Fibroblast of skin of back (primary cell): ENCODE measurements at places on chromosomes 6 and 20.

DNA sequence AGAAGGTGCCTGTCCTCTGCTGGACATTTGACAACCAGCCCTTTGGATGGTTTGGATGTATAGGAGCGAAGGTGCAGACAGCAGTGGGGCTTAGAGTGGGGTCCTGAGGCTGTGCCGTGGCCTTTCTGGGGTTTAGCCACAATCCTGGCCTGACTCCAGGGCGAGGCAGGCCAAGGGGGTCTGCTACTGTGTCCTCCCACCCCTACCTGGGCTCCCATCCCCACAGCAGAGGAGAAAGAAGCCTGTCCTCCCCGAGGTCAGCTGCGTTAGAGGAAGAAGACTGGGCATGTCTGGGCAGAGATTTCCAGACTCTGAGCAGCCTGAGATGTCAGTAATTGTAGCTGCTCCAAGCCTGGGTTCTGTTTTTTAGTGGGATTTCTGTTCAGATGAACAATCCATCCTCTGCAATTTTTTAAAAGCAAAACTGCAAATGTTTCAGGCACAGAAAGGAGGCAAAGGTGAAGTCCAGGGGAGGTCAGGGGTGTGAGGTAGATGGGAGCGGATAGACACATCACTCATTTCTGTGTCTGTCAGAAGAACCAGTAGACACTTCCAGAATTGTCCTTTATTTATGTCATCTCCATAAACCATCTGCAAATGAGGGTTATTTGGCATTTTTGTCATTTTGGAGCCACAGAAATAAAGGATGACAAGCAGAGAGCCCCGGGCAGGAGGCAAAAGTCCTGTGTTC lies 1.3 kb upstream of the CDKN1A start:
- peak; percentile 18 for DNase-seq

- peak; percentile 98 for DNase-seq
Observed at GRCh38 chr6:113122060-113122459, 735.1 kb upstream of the MARCKS start.

DNA sequence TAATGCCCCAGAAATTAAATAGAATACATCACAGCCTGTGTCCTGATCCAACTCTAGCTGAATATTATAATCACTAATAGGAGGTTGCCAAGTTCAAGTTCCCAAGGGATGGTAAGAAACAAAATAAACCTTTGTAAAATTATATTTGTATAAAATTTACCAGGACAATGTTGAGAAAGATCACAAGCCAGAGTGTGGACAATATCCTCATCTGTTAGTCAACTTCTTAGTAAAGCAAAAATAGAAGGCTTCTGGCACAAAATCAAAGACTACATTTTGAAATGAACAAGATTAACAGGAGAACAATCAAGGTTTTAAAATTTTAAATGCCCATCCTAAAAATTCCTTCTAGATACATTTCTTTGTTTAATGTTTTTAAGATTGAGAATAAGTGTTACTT lies 290.4 kb upstream of the HSF2 start:
- no peak for DNase-seq

DNA sequence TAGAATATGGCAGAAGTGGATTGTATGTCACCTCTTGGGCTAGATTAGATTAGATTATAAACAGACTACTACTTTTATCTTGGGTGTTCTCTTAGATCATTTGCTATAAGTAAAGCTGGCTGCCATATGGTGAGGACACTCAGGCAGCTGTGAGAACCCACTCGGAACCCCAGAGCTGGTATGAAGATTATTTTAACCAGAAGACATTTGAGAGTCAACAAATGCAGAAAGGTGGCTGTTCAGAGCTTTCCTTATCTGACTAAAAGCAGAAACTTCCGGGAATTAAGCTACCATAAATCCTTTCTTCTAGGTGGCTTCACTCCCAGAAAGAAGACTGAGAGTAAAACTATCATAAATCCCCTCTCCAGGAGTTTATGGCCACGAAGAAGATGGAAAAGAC lies 91.9 kb downstream of the RNGTT start:
- no peak for DNase-seq

DNA sequence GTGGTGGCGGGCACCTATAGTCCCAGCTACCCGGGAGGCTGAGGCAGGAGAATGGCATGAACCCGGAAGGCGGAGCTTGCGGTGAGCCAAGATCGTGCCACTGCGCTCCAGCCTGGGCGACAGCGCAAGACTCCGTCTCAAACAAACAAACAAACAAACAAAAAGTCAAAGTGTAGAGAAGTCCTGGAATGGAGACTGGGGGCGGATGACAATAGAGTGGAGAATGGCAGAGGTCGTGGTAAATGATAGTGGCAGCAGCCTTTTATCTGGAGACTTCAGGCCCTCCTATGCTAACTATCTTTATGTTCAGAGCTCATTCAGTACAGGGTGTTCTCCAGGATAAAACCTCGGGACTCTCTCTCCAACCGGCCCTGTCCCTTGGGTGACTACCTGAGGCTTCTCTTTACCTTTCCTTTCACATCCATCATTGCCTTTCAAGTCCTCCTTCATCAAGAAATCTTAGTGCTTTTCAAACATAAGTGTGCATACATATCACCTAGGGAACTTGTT lies 1.4 kb upstream of the FKBPL start:
- no peak for DNase-seq

GRCh38 chr20:48825566-48825920 lies 2.3 kb downstream of the PREX1 start:
- DNase-seq: no peak

DNA sequence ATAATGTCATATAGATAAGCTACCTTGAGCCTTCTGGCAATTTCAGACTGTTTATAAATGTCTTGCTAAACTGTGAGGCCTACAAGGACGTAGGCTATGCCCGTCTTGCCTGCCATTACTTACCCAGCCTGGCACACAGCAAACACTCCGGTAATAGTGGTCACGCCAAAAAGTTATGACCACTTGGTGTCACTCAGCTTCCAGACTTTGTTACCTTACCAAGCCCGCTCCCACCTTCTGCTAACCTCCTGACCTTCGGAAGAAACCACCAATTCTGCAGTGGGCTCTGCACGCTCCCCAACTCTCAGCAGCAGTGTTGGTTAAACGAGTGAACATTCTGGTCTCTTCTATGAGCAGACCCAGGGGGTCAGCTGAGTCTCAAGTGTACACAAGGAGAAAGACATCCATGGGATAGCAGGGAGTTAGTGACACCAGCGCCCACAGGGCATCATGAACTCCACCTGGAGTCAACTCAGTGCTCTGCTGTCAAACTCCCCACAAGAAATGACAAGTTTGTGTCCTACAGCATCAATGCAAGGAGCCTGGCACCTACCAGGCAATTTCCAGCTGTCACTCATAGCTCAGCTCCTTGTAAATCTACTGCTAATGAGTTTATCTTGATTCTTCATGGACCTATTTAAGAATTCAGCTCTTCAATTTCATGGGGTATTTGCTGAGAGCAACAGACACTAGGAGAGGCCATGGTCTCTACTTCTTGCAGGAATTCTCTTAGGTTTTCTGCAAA lies 119.9 kb downstream of the TTLL2 start:
- no peak for DNase-seq

DNA sequence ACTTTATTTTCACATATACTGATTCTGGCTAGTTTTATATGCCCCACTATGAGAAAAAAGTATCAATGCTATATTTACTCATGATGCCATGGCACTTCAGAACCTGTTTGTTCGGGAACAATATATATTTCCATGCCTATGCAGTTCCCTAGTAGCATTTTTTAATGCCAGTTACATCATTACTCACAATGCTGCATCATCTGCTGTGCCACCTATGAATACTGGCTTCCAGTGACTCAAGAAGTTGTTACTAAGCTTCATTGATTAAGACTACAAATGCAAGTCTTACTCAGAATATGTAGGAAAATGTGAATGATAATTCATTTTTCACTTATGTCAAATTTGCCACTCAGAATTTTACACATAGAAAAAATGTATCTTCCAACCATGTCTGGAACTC lies 97.9 kb downstream of the MAFB start:
- DNase-seq: no peak

DNA sequence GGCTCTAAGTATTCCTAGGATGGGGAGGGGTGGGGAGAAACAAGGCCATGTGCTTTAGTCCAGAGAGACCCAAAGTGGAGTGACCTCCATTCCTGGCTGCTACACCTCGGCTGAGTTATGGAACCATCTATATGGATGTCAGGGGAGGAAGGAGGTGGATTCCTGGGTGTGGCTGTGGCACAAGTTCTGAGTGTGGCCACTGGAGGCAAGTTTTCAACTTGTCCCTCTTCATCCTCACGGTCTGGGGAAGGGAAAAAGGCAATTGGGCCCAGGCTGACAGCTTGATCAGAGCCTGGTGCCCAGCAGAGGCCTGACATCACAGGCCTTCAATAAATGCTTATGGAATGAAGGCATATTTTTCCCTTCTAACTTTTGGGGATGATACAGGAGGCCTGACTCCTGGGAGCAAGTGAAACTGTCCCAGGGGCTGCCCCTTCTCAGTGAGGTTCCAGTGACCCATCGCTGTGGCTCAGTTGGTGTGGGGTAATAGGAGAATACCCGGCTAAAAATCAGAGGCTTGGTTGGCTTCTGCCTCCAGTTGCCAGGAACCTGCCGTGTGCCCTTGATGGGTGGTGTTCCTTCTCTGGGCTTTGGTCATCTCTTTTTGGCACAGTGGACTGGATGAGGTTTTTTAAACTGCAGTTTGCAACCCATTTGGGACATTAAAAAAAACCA lies 1.8 kb upstream of the ITPR3 start:
- no peak for DNase-seq

GRCh38 chr6:120228297-120228696 lies 878.7 kb upstream of the MAN1A1 start:
- no peak for DNase-seq

DNA sequence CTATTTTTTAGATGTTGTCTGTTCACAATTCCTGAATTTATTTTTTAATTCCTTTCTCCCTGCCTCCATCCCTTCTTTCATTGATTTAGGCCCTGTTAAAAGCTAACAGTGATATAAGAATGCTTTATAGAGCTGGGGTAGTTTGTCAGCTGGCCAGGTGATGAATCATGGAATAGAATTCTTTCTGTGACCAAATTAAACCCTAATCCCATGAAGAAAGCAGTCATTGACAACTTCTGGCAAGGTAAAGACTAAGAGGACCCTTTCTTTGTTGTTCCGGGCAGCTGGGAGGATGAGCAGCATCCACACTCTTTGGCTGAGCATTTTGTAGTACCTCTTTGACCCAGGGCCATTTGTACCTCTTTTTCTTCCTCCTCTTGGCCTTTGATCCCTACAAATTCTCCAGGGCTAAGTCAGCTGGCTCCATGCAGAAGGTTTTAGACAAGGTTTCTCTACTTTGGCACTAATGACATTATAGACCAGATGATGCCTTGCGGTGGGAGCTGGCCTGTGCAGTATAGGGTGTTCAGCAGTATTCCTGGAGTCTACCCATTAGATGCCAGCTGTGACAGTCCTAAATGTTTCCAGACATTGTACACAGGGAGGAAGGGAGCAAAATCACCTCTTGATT lies 102.9 kb downstream of the SLX4IP start:
- peak; percentile 57 for DNase-seq

DNA sequence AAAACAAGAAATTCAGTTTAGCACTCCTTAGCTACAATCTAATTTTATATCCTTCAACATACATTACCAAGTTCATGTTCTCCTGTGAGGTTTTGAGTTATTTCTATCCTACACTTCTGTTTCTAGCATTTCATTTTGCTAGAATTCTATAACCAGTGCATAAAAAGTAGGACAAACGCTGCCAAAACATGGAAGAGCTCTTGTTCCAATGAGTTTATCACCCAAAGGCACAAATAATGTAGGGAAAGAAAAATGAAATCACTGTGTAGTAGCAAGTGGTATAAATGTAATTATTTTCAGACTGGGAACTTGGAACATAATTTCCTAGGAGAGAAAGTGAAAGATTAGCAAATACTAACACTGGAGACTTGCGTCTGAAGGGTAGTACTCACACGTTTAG lies 413.3 kb upstream of the NRSN1 start:
- no peak for DNase-seq

- peak; percentile 34 for DNase-seq
Observed at GRCh38 chr6:86856937-86857563, 80.3 kb upstream of the HTR1E start.

DNA sequence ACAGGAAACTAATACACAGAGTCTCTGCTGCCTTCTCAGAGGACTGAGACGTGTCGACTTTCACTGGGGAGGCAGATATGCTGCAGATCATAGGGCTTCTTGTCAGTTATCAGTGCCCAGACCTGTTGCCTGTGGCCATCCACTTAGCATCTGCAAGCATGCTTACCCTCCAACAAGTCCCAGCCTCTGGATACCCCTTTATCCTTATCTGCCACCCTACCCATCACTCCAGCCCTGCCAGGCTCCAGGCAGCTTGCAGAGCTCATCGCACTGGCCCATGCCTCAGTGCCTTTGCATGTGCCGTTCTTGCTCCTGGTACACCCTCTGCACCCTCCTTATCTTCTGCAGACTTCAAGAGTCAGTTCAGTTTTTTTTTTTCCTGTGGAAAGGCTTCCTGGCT lies 119.2 kb downstream of the TOX2 start:
- DNase-seq: no peak

- no peak for DNase-seq
Observed at GRCh38 chr6:16251706-16252105, 13.3 kb downstream of the GMPR start.

- DNase-seq: no peak
Observed at GRCh38 chr6:41607736-41608135, 30.5 kb upstream of the MDFI start.

DNA sequence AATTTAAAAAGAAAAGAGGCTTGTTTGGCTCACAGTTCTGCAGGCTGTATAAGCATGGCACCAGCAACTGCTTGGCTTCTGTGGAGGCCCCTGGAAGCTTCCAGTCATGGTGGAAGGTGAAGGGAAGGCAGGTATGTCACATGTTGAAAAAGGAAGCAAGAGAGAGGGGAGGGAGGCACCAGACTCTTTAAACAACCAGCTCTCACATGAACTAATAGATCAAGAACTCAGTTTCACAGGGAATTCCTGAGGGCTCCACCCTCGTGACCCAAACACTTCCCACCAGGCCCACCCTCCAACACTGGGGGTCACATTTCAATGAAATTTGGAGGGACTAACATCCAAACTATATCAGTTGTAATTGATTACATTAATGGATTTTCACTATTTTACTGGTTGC lies 127.9 kb upstream of the MLIP start:
- peak; percentile 22 for DNase-seq

DNA sequence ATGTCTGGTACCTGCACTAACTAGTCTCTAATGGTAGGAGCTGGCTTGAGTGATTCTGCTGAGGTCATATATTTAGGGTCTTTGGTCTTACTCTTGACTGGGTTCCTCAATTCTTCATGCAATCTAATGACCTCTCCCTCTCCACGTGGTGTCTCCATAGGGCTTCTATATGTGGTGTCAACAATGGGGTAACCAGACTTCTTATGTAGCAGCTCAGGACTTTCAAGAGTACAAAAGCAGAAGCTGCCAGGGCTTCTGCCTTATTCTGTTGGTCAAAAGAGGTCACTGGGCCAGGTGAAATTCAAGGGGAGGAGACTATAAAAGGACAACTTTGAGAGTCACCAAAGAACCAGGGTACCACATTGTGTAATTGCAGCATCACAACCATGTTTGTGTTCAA lies 54.3 kb downstream of the NUS1 start:
- no peak for DNase-seq

DNA sequence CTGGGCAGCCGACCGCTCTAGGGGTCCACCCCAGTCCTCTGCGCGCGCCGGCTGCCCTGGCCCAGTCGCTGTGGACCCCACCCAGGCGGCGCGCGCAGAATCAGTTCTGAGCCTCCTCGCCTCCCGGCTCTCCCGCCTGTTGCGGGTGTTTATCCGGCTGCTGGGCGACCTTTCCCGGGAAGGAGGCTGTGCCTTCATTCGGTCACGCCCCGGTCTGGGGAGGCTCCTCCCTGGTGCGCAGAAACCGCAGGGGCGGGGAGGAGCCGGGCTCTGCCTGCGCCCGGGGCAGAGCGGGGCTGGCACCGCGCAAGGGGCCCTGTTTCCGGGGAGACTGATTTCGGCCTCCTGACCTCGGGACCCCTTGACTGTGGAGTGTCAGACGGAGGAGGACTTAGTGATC lies 80.8 kb upstream of the EYS start:
- DNase-seq: no peak
